T-helper 2 cell treated with Interferon-gamma antibody and Interleukin-4, amounts not matched to agents 5 μg/mL and 100 μg/mL, for 36 hours (primary cell): ENCODE measurements at places on chromosomes 11 and 22.
A peak's percentile ranks its signal among the peaks of the same experiment; 100 is the strongest.

DNA sequence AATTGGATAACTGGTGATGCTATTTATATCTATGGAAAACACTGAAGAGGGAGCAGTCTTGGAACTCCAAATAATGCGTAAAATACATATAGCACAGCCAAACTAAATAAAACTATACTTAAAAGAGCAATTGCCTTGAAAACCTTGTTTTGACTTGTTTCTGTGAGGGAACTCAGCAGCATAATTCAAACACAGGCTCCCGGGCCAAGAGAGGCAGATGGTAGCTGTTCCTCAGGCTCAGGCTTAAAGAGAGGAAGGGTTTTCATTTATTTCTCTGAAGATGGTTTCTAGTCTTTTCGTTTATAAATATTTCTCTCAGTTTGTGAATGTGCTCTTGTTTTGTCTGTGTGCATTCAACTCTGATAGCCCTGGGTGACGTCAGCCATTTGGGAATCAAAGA lies 82.4 kb downstream of the FANCF start:
- no peaks in the 10 kb centered on the region for H3K4me1 ChIP-seq
- no peak overlapping the region for H3K27ac ChIP-seq
- H3K27me3 ChIP-seq, result no peaks in the 10 kb centered on the region
- H3K4me3 ChIP-seq, result no peak overlapping the region
- no peaks in the 10 kb centered on the region for H3K36me3 ChIP-seq
- no peak for DNase-seq

- H3K36me3 ChIP-seq, result peaks cover 2% of the 10 kb centered on the region
- peaks cover 18% of the 10 kb centered on the region for H3K4me1 ChIP-seq
- no peak overlapping the region for H3K4me3 ChIP-seq
Observed at GRCh38 chr11:43581370-43582023, 99.0 kb upstream of the HSD17B12 start.

- DNase-seq, result no peak
- no peaks in the 10 kb centered on the region for H3K4me1 ChIP-seq
- no peak overlapping the region for H3K4me3 ChIP-seq
- H3K27me3 ChIP-seq, result no peaks in the 10 kb centered on the region
Observed at GRCh38 chr11:69491071-69492031, 9.9 kb downstream of the LINC01488 start.

DNA sequence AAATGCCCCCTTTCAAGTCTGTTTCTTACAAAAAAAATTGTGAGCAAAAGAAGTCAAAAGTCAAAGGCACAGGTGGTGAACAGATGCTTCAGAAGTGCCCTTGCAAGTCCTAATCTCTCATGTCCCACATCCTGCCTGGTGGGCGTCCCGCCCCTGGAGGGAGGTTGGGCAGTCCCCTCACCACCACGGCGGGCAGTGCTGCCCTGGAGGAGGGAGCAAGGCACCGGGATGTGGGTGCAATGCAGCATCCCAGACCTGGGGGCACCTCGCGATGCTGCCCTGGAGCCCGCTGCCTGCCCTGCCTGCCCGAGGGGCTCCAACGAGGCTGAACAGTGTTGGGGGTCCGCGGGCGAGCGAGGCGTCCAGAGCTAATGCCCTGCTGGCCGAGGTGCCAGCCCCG lies 15.9 kb downstream of the MRGPRG start:
- no peaks in the 10 kb centered on the region for H3K4me1 ChIP-seq
- no peak overlapping the region for H3K4me3 ChIP-seq
- H3K27me3 ChIP-seq, result peaks cover 3% of the 10 kb centered on the region

- peaks cover 8% of the 10 kb centered on the region for H3K4me1 ChIP-seq
- peak overlapping the region; percentile 77 for H3K27ac ChIP-seq
- H3K36me3 ChIP-seq, result no peaks in the 10 kb centered on the region
- no peak for DNase-seq
Observed at GRCh38 chr11:120956710-120957495, 67.0 kb upstream of the TBCEL start.

DNA sequence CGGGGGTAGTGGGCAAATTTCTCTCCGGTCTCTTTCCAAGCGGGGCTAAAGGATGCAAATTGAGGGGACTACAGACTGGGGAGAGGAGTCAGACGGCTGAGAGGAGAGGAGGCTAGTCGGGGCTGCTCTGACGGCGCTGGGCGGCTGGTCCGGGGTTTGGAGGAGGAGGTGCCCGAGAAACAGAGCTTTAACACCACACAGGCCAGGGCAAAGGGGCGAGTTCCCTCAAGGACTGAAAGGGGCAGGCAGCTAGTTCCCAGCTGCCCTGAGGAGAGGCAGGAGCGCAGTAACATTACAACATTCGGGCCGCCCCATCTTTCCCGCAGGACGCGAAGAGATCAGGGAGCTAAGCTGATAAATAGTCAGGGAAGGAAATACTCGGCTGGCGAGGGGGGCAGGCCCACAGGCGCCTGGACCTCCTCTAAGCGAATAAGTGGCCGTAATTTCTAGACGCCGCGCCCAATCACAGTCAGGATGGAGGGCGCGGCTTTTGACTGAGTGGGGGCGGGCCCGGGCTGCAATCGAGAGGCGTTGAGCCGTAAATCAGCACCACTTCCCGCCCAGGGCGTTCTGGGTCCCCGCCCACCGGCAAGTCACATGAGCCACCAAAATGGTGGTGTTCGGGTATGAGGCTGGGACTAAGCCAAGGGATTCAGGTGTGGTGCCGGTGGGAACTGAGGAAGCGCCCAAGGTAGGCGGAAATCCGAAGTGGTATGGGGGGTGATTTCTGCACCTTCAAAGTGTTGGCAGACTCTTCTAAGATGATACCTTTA lies at the start of gene TMEM126B:
Gene TMEM126B, plus strand, starts transcription at position 596 of the 773 bp plus-strand sequence. Its CDS starts 15 bp downstream, at position 611.
- H3K4me1 ChIP-seq, result peaks cover 26% of the 10 kb centered on the region
- peaks cover 4% of the 10 kb centered on the region for H3K27me3 ChIP-seq
- H3K4me3 ChIP-seq, result peak within 1 kb of the TSS; percentile 96
- peaks cover 16% of the 10 kb centered on the region for H3K36me3 ChIP-seq

GRCh38 chr11:125170510-125171031 lies 6.0 kb downstream of the PKNOX2 start:
- H3K4me1 ChIP-seq, result peaks cover 3% of the 10 kb centered on the region
- H3K36me3 ChIP-seq, result no peaks in the 10 kb centered on the region
- no peak for DNase-seq
- H3K27me3 ChIP-seq, result peaks cover 50% of the 10 kb centered on the region

DNA sequence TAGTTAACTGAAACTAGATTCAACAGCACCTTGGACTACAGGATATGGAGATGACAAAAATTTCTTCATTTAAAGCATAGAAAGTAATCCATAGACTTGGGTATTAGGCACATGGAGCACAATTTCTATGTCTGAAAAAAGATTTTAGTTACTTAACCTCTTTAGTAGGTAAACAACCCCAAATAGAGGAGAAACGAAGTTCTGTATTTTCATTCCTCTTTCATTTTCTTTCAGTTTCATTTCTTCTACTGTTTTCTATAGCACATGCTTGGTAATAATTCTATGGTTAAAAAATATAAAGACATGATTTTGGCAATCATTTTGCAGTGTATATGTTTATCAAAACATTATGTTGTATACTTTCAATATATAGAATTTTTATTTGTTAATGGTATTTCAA lies 99.5 kb downstream of the CASP12 start:
- H3K27me3 ChIP-seq, result no peaks in the 10 kb centered on the region
- peak overlapping the region; percentile 81 for H3K4me3 ChIP-seq

DNA sequence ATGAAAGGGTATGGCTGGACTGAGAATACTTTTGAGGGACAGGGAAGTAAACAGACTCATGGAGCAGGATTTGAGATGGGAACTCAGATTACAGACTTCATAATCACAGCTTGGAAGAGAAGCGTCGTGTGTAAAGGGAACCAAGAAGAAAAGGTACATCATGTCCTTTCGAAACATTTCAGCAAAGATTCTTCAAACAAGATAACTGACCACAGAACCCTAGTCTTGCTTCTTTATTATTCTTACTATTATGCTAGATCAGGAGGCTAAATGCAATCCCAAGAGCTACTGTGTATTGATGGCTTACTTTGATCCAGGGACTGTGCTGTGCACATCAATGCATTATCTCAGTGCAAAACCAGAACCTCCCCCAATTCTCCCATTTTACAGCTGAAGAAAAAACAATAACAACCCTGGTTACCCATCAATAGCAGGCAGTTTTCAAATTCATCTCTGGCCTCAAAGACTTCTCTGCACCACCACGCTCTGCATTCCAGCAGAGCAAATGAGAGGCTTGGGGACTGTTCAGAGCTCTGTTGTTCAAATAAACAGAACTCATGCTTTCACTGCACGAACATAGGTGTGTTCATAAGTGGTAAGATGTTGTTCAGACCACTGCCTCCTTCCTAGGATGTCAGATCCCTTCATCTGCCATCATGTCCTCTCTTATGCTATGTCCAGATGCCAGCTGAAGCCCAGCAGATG lies 104.8 kb upstream of the NAV2 start:
- no peak overlapping the region for H3K4me3 ChIP-seq
- H3K4me1 ChIP-seq, result no peaks in the 10 kb centered on the region
- no peaks in the 10 kb centered on the region for H3K27me3 ChIP-seq
- no peaks in the 10 kb centered on the region for H3K36me3 ChIP-seq
- DNase-seq, result no peak

GRCh38 chr11:116511684-116512083 lies 261.1 kb downstream of the BUD13 start:
- DNase-seq, result no peak
- H3K4me3 ChIP-seq, result no peak overlapping the region
- H3K36me3 ChIP-seq, result no peaks in the 10 kb centered on the region
- H3K27ac ChIP-seq, result no peak overlapping the region
- no peaks in the 10 kb centered on the region for H3K27me3 ChIP-seq

DNA sequence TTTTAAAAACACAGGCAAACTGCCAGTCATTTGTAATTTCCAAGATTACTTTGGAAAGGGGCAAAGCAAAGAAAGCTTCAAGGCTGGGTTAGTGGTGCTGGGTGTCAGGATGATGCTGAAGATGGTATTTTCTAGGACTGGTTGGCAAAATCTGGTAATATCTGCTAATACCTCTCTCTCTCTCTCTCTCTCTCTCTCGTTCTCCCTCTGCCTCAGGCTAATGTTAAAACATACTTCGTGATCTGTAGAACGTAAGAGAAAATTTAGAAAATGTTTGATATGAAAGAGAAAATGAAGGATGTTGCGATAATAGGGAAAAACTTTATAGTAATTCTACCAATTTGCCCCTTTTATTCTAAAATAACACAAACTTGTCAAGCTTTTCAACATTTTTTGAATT lies 9.4 kb upstream of the LGR4 start:
- no peak for DNase-seq
- H3K36me3 ChIP-seq, result no peaks in the 10 kb centered on the region

DNA sequence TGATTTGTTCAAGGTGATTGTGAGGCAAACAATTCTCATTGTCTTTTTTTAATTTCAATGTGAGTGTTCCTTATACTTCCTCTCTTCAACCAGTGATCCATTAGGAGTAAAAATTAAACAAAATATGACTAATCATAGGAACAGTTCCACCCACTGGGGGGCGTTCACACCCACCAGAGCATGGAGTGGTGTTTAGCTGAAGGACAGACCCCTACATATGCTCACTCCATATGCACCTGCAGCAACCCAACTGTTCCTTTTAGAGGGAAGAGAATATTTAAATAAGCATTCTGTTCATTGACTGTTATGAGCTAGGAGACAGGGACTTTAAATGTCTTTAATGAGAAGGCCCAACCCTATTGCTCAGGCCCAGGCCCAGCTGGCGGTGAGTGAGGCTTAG lies 78.7 kb upstream of the DRD2 start:
- no peak overlapping the region for H3K4me3 ChIP-seq
- no peak overlapping the region for H3K27ac ChIP-seq
- H3K27me3 ChIP-seq, result peaks cover 14% of the 10 kb centered on the region
- no peak for DNase-seq
- H3K4me1 ChIP-seq, result peaks cover 12% of the 10 kb centered on the region
- no peaks in the 10 kb centered on the region for H3K36me3 ChIP-seq

DNA sequence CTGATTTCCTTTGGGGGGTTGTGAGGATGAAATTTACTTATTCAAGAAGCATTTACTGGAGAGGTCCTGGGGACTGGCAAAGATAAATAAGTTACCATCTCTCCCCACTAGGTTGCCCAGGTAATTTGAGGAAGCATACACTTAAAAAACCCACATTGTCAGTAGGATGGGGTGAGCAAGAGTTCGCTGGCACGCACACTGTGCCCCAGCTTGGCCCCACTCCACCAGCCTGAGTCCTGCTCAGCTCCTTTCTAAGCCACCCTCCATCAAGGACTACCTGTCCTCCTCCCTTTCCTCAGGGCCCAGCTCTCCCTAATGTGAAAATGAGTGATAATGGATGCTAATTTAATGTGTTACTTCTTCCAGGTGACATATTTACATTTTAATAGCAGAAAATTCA lies 216.5 kb upstream of the PLET1 start:
- H3K4me1 ChIP-seq, result no peaks in the 10 kb centered on the region
- DNase-seq, result no peak
- no peaks in the 10 kb centered on the region for H3K27me3 ChIP-seq
- no peak overlapping the region for H3K27ac ChIP-seq
- H3K36me3 ChIP-seq, result no peaks in the 10 kb centered on the region

DNA sequence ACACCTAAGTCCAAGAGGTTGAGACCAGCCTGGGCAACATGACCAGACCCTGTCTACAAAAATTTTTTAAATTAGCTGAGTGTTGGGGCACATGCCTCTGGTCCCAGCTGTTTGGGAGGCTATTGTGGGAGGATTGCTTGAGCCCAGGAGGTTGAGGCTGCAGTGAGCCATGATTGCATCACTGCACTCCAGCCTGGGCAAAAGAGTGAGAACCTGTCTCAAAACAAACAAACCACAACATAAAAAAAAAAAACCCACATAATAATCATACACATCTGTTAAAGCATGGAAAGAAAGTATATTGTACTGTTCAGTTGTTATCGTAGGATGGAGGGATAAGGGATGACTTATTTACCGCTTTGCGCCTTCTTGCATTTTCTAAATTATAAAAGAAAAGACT lies 35.9 kb upstream of the GRK2 start:
- H3K4me3 ChIP-seq, result no peak overlapping the region
- no peak overlapping the region for H3K27ac ChIP-seq
- no peaks in the 10 kb centered on the region for H3K27me3 ChIP-seq
- DNase-seq, result no peak
- H3K4me1 ChIP-seq, result peaks cover 15% of the 10 kb centered on the region

GRCh38 chr11:129881570-129882170 lies 13.7 kb downstream of the NFRKB start:
- peaks cover 71% of the 10 kb centered on the region for H3K36me3 ChIP-seq
- H3K27me3 ChIP-seq, result no peaks in the 10 kb centered on the region
- H3K4me3 ChIP-seq, result no peak overlapping the region
- no peak for DNase-seq

DNA sequence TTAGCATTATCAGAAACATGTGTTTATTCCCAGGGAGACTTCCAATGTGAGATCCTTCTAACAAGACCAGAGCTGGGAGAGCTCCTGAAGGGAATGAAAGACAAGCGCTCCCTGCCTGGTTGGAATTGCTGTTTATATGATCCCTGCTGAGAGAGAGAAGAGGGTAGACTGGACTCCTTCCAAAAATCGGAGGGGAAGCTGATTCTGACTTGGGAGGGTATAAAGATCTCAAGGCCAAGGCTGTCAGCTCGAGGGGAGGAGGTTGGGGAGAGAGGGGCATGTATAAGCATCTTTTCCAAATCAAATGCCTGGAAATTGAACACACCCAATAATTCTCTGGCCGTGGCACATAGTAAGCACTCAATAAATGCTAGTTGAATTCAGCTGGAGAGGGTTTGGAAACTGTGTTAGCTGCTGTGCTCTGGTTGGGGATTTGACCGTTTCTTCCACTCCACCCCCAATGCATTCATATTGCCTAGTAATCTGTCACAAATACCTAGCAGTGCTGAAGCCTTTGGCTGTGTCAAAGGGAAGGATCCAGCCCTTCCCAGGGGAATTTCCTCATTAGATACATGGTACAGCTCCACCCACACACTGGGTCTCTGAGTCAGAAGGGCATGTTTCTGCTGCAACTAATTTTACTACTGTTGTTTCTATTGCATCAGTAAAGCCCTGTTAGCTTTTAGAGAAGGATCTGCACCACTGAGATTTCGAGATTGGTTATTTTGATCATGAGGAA lies 61.5 kb downstream of the CACNG2 start:
- H3K27ac ChIP-seq, result no peak overlapping the region
- H3K4me3 ChIP-seq, result no peak overlapping the region
- H3K4me1 ChIP-seq, result no peaks in the 10 kb centered on the region
- peaks cover 8% of the 10 kb centered on the region for H3K27me3 ChIP-seq
- no peaks in the 10 kb centered on the region for H3K36me3 ChIP-seq
